ENCODE measurements at places on chromosomes 1 and 21. TPM values are rescaled to one million over a fixed set of nuclear protein-coding genes. Genes with fewer than 3 reads are reported as not detected.

DNA sequence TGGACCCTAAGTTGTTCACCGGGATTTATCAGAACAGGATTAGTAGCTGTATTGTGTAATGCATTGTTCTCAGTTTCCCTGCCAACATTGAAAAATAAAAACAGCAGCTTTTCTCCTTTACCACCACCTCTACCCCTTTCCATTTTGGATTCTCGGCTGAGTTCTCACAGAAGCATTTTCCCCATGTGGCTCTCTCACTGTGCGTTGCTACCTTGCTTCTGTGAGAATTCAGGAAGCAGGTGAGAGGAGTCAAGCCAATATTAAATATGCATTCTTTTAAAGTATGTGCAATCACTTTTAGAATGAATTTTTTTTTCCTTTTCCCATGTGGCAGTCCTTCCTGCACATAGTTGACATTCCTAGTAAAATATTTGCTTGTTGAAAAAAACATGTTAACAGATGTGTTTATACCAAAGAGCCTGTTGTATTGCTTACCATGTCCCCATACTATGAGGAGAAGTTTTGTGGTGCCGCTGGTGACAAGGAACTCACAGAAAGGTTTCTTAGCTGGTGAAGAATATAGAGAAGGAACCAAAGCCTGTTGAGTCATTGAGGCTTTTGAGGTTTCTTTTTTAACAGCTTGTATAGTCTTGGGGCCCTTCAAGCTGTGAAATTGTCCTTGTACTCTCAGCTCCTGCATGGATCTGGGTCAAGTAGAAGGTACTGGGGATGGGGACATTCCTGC lies 3.9 kb upstream of the OLFML3 start:
- no peak for DNase-seq

DNA sequence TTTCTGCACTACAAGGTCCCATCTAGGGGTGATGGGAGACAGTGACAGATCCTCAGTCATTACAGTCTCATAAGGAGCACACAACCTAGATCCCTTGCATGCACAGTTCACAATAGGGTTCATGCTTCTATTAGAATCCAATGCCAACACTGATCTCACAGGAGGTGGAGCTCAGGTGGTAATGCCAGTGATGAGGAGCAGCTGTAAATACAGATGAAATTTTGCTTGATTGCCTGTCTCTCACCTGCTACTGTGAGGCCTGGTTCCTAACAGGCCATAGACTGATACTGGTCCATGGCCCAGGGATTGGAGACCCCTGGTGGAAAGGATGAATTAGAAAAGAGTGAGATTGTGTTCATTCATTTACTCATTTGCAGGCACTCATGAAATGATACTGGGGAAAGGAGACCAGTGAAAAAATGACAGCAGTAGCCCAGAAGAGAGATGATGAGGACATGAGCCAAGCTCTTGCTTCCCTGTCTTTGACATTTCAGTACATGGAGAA lies 251.6 kb upstream of the DUSP10 start:
- DNase-seq, result no peak

DNA sequence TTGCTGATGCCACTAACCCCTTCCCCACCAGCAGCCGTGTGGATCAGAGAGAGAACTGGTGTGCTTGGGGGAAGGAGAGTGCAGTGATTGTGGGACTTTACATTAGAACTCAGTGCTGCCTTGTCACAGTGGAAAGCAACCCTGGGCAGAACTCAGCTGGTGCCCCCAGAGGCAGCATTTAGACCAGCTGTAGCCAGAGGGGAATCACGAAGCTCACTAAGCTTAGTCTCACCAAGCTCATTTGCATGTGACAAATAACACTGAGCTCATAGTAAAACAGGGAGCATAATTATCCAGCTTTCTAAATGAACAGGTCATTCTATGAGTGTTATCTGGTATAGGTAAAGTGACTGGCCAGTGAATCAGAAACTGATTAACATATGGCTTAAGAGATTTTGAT lies 9.8 kb upstream of the SMAP2 start:
- no peak for DNase-seq

GRCh38 chr1:223731133-223731770 lies 18.9 kb downstream of the CAPN2 start:
- peak; percentile 43 for DNase-seq

DNA sequence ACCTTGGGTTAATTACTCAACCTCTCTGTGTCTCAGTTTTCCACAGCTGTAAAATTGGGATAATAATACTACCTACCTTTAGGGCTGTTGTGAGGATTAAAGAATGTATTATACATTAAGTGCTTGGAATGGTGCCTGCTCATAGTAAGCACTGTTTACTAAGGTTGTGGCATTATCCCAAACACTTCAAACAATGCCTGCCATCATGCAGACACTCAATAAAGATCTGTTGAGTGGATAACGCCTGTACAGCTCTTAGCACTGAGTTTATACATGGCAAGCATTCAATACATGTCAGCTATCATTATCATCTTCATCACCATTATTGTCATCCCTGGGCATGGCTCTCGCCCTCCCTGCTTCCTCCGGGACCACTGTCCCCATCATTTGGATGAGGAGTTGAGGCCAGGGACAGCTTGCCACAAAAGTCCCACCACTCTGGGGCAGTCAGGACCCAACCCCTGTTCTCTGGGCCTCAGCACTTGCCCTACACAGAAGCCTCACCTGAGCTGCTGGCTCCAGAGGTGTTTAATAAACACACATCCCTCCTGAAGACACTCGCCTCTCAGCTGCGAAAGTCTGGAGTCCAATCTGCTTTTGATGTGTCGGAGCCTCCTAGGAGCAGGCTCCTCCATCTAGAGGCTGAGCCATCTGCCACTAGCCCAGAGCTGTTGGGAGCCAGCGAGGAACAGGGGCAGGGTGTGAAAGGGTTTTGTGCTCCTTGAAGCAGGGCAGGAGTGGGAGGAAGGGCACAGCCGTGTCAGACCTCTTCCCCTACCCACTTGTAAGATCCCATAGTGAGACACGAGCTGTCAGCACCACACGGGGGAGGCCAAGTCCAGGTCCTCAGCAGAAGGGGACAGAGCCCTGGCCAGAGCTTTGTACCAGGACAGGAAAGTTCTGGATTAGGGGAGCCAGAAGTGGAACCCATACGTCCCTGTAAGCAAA lies 80.9 kb upstream of the ZC3H12A start:
- no peak for DNase-seq

- no peak for DNase-seq
These were observed 33.9 kb downstream of the SLC66A1 start for GRCh38 chr1:19346026-19346425.

- DNase-seq, result no peak
These were observed at the start of gene PADI3 for GRCh38 chr1:17248781-17249180. TSS of gene PADI3 (plus strand) at chr1:17249098. CDS start at chr1:17249138, 40 bp downstream.

DNA sequence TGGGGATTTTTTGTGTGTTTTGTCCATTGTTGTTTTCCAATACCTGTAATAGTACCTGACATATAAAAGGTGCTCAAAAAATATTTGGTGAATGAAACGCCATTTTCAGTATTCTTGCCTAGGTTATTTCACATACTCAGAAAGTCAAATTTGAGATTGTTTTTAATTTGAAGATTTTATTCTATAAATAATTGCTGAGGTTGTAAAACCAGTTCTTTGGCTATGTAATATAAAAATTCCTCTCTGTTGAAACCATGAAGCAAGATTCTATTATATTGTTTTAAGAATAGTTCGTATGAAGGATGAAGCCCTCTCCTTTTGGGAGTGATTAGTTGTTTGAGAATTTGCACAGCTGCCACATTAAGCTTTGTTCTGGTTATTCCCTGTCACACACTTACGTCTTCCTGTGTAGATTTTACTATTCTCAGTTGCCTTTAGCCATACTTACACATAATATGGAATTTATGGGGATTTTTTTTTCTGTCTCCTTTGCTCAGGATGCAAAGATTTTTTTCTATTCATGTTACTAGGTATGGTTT lies 60.2 kb upstream of the MPC2 start:
- DNase-seq, result no peak

GRCh38 chr1:32733582-32734321 lies 31.2 kb upstream of the SYNC start:
- DNase-seq, result no peak

DNA sequence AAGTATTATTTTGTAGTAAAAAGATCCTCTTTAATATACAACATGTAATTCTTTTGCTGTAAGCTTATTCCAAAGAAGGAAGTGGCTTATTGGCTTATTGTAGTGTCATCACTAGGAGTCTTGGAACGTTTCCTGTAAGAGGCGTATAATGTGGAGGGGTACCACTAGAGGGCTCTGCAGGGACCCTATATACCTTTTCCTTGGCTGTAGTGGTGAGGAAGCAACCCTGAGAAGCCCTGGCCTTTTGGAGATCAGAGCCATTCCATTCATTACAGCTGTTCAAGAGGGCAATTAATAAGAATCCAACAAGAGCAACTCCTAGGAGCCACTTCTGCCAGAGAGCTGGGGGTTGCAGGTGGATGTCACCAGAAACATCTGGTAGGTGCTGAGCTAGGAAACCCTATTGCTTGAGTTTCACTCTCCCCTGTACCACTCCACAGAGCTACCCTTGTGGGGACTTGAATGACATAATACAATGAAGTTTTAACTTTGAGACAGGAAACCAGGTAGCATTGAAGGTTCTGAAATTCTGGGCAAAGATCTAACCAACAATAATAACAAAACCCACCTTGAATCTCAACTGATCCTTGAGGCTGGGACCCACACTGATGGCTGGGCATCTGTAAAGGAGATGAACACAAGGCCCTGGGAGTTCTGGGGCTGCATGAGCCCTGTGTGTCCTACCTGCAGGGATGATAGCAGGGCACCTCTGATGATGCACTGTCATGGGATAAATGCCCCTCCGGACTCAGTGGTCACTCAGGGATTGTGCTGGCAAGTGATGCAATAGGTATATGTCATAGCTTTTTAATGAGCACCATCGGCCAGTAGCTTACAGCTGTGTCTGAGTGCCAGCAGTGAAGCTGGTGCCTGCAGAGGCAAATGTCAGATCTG lies 160.2 kb upstream of the COA6 start:
- peak; percentile 33 for DNase-seq

GRCh38 chr1:111625276-111625675 lies 5.7 kb downstream of the RAP1A start:
- DNase-seq, result no peak

DNA sequence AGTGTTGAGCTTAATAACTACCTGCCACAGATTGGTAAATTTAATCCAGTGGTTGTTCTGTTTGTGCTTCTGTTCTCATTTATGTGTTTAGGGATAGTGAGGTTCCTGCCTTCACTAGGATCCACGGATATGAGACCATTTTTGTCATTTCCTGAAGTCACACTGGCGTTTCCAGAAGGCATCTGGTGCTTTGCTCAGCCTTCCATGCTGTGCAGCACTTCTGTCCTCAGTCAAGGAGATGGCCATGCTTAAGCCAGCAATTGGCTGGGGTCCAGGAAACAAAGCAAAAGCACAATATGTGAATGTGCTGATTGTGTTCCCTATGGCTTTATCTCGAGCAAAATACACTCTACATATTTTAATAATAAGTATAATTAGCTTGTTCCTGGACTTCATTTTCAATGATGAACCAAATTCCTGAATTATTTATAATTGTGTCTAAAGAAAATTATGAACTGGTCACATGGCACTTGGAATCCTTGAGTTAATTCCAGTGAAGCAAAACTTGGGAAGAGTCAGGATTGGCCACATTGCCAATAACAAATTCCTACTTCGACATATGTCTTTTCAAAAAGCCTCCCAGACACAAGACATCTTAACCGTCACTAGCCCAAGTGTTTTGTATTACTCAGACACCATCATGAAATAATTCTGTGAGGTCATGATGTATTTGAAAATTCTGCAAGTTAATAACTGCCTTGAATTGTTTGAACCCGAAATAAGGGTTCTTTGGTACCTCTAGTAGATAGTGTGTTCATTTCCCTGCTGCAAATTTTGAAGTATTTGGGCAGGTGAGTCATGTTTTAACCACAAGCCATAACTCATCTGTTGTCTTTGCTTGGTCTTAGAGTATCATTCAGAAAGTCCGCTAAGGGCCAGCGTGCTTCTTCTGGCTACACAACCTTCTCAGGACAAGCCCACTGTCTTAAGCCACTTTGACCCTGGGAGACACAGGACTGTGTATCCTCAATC lies 412.4 kb downstream of the DISC1 start:
- DNase-seq, result no peak

DNA sequence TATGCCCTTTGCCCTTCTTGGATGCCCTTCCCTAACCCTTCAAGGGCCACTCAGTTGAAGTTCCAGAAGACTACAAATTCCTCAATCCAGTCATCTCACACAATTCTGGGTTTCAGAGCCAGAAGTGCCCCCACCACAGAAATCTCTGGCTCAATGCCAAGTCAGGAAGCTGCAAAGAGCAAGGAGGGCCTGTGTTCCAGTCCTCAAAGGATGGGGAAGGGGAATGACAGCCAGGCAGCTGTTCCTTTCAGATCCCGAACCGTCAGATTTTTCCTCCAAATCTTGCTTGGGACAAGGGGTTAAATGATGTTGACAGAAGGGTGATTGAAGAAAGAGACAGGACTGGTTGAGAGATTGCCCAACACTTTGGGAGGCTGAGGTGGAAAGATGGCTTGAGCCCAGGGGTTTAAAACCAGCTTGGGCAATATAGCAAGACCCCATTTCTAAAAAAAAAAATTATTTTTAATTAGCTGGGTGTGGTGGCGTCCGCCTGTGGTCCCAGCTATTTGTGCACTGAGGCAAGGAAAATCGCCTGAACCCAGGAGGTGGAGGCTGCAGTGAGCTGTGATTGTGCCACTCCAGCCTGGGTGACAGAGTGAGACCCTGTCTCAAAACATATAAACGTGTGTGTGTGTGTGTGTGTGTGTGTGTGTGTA lies 716 bp upstream of the HPDL start:
- DNase-seq, result no peak

DNA sequence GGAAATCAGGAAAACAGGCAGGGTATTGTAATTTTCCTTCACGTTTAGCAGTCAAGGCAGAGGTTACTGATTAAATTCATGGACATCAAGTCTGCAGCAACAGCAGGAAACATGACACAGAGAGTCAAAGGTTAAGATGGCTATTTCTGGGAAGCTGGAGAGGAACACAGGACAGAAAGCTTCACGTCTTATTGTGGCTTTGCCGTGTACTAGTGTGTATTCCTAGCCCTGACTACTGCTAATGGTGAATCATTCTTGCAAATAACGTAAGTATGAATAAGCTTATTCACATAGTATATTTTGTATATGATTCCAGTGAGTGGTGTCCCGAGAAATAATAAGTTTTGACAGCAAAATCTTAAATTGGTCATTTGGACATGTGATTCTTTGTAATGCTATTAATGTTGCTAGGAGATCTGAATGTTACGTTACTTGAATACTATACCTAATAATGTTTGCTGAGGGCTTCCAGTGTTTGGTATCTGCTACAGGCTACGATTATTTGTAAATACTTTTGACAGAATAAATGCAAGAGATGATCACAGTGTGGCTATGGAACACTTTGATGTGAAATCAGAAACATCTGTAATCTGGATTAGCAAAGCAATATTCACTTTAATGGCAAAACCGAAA lies 77.4 kb downstream of the DISP1 start:
- DNase-seq, result no peak

KIF17 gene
- not detected for total RNA-seq

PDC gene
- not detected for total RNA-seq

HES2 gene
- not detected for total RNA-seq

AGT gene
- 27.5 TPM for total RNA-seq
